Stimulated activated CD8-positive, alpha-beta memory T cell treated with anti-CD3 and anti-CD28 coated beads, Interleukin-2, amount 100 ng/mL, for 1 hour (primary cell): ENCODE measurements at places on chromosomes 11 and 22.

- no peak for DNase-seq
These were observed 76.4 kb downstream of the YAP1 start for GRCh38 chr11:102186551-102187191.

DNA sequence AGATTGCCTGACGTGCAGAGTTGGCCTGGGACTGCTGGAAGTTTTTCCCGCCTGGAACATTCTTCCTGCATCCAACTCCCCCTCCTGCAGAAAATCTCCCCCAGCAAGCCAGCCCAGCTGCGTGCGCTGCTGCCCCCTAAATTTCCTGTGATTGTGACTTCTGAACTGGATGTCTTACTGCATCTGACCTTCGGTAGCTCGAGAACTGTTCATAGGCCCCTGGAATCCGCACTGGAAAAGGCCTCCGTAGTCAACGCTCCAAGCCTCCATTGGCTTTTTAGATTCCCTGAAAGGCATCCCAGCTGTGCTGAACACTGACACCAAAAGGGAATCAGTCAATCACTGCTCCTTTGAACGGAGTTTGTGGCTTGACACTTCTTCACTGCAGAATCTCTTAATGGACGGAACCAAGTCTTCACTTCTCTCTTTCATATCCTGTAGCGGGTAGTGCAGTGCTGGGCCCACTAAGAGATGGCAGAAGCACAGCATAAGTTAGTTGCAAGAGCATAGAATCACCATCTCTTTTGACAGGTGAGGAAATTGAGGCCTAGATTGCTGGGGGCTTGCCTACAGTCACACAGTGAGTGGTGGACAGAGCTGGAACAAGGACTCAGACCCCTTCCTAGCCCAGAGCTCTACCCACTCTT lies 14.2 kb upstream of the RASD2 start:
- DNase-seq = no peak

DNA sequence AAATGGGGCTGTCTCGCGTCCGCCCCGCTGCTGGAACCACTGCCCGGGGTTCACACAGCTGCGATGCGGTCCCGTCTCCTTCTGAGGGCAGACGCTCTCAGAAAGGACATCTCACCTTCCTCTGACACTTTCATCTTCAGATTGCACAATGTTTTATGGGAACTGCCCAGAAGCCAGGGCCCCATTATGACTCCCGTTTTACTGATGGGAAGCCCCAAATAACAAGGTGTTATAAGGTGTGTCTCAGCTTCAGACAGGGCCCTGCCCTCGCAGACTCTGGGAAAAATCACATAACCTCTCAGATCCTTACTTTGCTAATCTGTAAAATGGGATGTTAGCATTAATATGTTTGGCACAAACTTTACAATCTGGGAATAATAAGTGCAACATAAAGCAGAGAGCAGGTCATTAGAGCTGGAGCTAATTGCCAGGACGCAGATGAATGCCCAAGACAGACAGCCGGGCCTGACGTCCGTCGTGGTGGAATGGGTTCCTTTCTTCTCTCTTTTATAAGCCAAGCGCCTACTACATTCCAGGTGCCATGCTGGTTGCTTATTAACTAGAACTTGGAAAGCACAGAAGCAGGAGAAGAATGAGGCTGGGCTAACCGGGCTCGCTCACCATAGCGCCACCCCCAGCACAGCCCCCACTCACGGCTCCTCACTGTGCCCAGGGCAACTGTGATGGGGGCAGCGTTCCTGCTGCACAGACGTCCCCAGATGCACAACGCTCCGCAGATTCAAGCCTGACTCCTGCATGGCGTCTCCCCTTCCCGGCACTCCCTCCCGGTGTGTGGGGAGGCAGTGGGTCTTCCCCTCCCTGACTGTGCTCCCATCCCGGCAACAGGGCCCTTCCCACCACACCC lies 43.8 kb downstream of the TRMU start:
- no peak for DNase-seq

- no peak for DNase-seq
These were observed 53.3 kb downstream of the WNT11 start for GRCh38 chr11:76152741-76153570.

DNA sequence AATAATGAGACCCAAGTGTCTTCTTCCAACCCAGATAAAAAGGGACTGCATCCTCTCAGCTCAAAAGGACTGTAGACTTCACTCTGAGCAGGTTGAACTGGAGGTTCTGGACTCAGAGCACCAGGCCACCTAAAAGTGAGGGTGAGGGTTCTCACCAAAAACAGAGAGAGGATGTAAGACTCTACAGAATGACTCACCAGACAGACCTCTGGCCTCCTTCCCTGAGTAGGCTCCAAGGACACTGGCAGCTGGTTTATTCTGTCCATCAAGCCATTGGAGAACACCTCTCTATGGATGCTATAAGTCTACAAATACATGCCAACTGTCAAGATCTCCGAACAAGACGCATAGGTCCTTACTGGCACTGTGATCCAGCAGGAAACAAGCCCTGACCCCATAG lies 27.2 kb downstream of the FEZ1 start:
- DNase-seq = no peak

DNA sequence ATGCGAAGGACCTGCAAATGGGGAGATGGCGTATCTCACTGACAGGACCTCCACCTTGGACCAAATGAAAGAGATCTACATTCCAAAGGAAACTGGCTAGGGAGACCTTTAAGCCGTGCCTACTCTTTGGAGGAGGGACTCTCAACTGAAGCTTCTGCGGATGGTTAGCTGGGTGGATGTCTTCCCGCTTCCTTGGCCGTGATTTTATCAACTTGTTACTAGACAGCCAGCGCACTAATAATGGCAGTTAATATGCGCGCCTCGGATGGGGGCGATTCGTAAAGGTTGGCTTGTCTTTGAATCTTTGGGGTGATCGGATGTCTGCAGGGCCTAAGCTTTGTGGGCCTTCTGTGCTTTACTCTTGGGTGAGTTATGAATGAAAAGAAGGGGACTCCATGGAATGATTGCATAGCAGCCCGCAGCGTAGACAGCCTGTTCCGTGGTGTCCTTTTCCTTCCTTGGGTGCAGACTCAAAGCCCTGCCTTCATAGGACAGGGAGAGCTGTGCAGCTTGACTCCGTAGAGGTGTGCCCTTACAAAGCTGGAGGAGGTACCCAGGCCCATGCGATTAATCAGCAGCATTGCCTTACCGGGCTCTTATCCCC lies 1.5 kb downstream of the ZNRF3 start:
- DNase-seq = no peak

GRCh38 chr11:6541356-6541755 lies 44.3 kb downstream of the DNHD1 start:
- DNase-seq = no peak

DNA sequence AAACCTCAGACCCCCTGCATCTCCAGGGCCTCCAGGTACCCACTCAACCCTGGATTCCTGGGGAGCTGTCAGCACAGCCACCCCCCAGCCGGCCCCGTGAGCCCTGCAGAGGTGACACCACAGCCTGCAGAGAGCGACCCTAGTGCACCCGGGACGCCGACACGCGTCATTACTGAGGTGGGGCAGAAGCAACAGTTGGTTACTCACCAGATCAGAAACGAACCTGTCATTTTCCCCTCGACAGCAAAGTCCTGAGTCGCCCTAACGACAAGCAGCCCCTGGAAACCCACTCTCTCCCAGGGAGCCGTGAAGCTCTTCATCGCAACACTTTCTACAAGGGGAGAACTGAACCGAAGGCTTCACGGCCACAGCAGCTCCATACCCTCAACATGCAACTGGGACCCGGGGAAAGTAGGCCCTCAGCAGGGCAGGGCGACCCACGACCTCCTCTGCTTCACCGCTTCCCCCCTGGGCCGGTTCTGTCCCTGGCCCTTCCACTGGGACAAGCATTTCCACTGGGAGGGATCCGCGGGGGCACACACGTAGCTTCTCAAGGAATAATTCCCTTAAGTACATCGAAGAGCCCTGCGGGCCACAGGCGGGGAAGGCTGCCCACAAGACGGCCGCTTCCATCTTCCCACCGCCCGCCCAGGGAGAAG lies 1.6 kb downstream of the BRD1 start:
- DNase-seq = peak; percentile 32

- DNase-seq = no peak
These were observed 153.9 kb downstream of the TEAD1 start for GRCh38 chr11:12827929-12828812.

- DNase-seq = no peak
These were observed 125.5 kb upstream of the MTMR2 start for GRCh38 chr11:96049426-96049825.

- DNase-seq = no peak
These were observed 134.5 kb downstream of the ADAMTS15 start for GRCh38 chr11:130582981-130583380.

GRCh38 chr11:132245403-132246385 lies 875.3 kb downstream of the NTM start:
- no peak for DNase-seq

DNA sequence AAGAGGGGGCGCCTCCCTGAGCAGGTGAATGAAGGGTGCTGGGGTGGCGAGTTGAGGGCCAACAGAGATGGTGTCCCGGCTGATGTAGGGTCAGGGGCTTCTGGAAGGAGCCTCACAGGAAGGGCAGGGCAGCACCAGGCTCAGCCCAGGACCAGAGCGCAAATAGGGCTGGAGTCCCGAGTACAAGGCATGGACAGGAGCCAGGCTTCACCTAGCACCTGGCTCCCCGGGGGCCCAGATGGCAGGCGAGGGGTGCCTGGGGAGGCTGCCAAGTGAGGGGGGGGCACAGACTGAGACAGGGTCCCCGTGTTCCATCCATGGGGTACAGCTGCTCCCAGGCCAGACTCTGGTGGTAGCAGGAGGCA lies 105.8 kb downstream of the KCNQ1 start:
- no peak for DNase-seq

DNA sequence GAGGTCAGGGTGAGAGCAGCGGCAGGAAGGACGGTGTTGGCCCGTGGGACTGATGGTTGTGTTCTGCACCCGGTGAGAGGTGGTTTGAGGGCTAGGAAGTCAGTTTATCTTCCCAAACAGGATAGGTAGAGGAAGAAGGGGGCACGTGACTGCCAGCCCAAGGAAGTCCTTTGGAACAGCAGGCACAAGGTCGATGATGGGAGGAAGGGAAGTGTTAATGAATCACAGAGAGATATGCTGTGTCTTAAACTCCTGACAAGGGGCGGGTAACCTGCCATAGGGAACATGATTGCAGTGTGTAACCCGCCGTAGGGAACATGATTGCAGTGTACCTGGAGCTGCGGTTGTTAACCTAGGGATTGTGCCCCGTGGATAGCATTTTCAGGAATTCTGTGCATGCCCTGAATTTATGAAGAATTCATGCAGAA lies 49.0 kb downstream of the PRR5L start:
- no peak for DNase-seq

DNA sequence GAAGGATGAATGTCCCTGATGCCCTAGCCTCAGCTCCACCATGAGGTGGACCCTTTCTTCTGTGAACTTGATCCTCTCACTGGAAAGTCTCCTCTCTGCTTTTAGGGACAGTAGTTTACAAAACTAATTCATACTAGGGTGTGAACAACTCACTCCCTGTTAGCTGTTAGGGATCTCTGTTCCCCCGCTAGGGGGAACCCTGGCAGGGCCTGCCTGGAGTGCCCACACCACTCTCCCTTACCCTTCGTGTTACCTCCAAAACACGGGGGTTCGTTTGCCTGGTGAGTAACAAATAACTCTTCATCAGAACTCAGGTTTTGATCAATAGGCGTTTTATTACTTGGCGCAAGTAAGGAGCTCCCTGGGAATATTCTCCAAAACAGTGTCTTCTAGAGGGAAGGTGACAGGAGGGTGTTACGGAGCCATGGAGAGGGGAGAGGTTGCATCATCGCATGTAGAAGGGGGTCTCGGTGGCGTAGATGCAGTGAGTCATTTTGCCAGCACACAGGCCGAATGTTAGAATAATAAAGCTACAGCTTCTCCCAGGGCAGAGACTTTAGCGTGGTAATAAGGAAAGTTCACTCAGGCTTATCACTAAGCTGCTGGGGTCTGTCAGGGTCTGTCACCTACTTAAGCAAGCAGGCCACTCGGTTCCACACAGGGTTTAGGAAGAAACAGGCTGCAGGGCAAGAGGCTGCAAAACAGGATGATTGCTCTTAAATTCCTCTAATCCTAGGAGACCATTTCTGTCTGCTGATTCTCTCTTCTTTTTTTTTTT lies 45.8 kb downstream of the C11orf96 start:
- no peak for DNase-seq

DNA sequence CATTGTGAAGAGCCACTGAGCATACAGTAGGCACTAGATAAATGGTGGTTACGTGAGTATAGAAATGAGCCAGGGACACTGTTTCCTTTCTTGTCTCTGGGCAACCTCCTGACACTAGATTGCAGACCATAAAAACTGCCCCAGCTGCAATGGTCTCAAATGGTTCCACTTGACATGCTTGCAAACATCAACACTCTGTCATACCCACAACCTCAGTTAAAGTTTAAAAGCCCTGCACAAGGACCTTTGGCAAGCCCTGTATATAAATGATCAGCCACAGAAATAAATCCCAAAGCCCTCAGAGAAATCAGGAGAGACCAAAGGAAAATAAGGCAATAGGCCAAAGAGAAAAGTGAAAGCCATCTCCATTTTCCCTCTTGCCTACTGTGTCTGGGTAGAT lies 20.7 kb downstream of the PLEKHA7 start:
- DNase-seq = no peak

GRCh38 chr11:19537803-19538453 lies 174.7 kb upstream of the NAV2 start:
- no peak for DNase-seq

DNA sequence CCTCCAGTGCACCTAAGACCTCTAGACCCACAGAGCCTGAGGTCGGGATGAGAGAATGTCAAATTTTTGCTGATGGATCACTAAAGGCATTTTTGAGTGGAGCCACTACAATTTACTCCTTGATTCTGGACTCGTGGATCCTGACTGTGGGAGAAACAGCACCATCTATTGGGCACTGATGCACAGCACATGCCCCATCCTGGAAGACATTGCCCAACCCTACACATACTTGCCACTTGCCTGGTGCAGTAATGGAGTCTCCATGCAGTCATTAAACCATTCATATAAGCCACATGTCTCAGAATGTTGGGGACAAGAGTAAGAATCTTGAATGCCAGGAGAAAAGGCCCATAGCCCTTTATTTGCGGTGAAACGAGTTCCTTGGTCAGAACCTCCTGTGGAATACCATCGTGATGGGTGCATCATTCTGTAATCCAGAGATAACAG lies 103.9 kb downstream of the GGTLC2 start:
- peak; percentile 20 for DNase-seq
